ENCODE measurements at places on chromosomes 3 and 15.

GRCh38 chr3:128799653-128800052 lies 73.7 kb downstream of the RAB7A start:
- DNase-seq = no peak

GRCh38 chr15:92879949-92880725 lies 20.0 kb upstream of the CHD2 start:
- no peak for DNase-seq

- no peak for DNase-seq
These were observed 24.1 kb downstream of the SHC4 start for GRCh38 chr15:48939648-48940047.

GRCh38 chr3:119308355-119308754 lies 14.2 kb downstream of the ARHGAP31 start:
- DNase-seq = no peak

DNA sequence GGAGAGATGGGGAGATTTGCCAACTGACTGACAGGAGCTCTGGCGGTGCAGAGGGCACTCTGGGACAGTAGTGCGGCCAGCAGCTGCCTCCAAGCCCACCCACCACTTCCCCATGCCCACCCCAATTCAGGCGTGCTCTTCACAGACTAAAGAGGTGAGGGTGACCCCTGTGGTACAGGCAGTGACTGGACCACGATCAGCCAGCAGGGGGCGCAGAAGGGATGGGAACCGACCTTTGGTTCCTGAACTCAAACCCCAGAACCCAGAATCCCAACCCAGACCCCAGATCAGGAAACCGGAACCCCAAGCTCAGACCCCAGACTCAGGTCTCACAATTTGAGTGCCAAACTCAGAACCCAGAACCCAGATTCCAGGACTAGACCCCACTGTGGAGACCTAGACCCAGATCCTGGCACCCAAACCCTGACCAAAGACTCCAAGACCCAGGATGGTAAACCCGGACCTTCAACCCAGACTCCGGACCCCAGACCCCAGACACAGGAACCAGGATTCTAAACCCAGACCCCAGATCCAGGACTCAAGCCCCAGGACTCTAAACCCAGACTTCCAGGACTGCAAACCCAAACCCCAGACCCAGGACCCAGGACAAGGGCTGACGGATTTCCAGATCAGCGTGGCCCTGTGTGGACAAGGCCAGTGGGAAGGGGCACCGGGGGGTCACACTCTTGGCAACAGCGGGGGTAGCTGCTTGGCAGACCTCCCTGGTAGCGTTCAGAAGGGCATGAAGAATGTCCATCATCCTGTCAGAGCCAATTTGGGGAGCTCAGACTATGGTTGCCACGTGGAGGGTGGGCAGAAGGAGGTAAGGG lies 3.7 kb upstream of the MYL3 start:
- peak; percentile 39 for DNase-seq

GRCh38 chr3:112128843-112129727 lies 4.0 kb downstream of the GCSAM start:
- DNase-seq = no peak

GRCh38 chr3:190696777-190697501 lies 165.6 kb downstream of the GMNC start:
- no peak for DNase-seq

DNA sequence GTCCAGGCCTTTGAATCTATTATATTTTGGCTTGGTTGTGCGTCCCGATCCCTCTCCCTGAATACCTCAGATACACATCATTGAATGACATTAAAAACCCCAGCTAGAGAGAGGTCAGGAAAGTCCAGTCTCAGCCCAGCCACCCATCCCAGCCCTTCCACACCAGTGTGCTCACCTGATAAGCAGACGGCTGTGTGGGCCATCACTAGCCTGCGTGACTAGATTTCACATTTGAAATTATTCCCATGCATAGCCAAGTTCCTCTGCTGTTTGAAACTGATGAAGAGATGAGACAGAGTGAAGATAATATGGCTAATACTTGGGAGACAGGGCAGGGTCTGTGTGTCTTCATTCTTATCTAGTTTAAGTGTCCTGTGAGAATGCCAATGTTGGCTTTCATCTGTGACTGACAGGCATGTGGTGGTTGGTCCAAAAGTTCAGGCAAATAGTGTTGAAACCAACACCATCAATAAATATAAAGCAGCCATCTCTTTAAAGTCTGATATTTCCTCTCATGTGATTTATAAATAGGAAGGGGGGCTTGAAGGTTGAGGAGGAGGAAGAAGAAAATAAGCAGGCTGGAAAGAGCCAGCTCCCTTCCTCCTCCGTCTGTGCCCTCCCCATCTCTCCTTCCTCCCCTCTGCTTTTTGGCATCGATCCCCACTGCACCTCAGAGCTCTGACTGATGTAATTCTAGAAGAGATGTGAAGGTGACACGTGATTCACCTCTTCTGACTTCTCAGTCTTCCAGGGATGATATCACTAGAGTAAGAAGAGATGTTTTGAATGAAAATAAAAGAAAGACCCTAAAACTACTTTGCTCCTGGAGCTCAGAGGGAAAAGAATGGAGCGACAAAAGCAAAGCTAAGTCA lies 5.1 kb downstream of the FAM43A start:
- no peak for DNase-seq

DNA sequence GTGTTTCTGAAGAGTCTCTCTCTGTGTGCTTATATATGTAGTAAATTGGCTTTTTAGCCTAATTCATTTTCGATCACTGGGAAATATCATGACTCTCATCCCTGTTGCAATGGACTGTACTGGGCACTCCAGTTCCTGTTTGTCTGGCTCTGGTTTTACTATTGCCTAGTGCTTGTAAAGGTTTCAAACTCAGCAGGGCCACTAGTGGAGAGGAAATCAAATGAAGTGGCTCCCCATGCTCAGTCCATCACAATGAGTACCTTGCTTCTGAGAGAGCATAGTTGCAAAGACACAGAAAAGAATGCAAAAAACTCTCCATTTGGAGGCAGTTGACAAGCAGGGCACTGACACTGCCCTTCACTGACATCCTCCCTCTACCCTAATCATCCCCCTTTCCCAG lies 167.8 kb downstream of the TAFA4 start:
- DNase-seq = no peak

DNA sequence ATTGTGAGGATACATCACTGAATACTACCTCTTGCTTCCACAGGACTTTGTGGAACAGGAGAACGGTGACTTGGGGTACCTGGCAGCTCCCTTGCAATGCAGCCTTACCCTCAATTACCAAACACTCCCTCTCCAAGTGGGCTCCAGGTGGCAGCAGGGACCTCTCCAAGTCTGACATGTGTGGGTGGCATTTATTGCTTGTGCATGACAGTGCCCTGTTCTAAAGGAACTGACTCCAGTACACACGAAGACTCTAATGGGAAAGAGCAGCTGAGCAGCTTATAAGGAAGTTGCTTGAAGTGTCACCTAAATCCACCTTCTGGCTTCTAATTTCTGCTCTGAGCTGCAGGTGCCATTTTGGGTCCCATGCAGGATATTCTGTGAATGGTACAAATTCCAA lies 174.1 kb upstream of the SLCO3A1 start:
- no peak for DNase-seq

GRCh38 chr3:194466761-194467356 lies 19.9 kb downstream of the ATP13A3 start:
- no peak for DNase-seq

DNA sequence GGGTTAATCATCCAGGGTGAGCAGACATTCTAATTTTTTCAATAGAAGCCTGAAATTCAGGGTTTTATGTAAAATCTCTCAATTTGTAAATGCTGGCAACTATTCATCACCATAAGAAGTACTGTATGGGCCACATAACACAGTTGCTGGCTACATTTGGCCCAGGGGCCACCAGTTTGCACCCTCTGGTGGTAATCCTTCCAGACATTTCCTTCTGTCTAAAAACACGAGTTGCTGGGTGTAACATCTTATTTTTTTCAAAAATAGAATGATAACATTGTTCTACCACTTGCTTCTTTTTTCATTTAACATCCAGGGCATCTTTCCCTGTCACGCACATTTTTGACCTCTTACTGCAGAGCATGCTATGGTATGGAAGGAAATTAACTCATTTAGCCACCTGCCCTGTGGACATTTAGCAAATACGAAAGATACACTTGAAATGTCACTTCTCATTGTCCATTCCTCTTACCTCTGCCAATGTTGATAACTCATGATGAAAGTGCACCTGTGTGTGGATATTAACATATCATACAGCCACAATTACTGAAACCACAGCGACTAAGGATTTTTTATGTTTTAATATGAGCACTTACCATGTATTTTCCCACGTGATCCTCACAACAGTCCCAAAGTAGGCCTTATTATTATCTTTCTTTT lies 117.5 kb upstream of the ARHGEF3 start:
- no peak for DNase-seq

DNA sequence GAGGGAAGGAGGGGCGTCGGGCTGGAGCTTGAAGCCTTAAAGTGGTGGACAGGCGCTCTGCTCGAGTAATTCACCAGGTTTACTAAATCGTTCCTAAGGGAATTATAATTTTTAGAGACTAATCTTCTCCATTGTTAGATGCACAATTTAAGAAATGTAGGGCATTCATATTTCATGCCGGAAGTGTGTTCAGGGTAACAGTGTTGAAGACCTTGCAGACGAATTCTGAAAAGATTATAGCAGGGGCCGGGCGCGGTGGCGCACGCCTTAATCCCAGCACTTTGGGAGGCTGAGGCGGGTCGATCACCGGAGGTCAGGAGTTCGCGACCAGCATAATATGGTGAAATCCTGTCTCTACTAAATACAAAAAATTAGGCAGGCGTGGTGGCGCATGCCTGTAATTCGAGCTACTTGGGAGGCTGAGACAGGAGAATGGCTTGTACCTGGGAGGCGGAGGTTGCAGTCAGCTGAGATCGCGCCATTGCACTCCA lies 365 bp upstream of the GTF2A2 start:
- DNase-seq = peak; percentile 12

GRCh38 chr3:10982782-10983181 lies 9.8 kb upstream of the SLC6A1 start:
- no peak for DNase-seq

GRCh38 chr15:40325700-40326099 lies 2.2 kb downstream of the INAFM2 start:
- DNase-seq = no peak

GRCh38 chr15:59738676-59739075 lies 49.6 kb upstream of the BNIP2 start:
- DNase-seq = no peak

DNA sequence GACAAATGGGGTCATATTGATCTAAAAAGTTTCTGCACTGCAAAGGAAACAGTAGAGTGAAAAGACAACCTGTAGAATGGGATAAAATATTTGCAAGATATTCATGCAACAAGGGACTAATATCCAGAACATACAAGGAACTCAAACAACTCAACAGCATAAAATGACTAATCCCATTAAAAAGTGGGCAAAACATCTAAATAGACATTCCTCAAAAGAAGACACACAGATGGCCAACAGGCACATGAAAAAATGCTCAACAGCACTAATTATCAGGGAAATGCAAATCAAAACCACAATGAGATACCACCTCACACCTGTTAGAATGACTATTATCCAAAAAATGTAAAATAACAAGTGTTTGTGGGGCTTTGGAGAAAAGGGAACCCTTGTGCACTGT lies 8.8 kb downstream of the SLC12A8 start:
- DNase-seq = no peak

DNA sequence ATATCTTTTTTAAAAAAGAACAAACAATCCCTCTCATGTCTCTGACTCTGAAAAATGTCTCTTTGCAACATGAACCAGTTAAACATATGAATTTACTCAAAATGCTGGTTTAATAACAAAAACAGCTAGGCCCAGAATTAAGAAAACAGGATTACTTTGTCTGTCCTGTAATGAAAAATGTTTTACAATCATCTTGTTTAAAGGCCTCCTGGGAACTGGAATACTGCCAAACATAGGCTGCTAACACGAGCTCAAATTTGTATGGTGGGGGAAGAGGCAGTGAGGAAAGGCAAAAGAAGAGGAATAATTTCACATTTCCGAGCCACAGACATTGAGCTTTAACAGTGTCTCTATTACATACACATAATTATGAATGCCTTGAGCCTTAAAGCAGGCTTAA lies 61.7 kb upstream of the PPIB start:
- no peak for DNase-seq

DNA sequence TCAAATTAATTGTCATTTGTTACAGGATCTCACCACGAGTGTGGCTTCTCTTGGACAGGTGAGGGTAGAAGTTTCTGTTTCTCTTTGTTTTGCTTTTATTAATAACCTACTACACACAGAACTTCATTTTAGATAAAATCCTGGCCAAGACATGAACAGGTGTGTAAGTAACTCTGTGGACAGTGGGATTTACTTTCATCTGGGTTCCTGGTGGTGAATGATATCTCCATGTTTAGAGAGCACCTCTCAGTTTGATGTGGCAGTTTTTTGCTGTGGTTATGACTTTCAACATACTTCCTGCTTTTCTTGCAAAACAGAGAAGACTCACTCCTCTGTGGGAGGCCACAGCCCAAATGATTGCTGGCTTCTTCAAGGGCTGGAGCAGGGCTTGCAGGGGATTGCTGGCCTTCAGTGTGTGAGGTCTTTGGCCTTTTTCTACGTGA lies 71.1 kb upstream of the XCR1 start:
- DNase-seq = no peak

DNA sequence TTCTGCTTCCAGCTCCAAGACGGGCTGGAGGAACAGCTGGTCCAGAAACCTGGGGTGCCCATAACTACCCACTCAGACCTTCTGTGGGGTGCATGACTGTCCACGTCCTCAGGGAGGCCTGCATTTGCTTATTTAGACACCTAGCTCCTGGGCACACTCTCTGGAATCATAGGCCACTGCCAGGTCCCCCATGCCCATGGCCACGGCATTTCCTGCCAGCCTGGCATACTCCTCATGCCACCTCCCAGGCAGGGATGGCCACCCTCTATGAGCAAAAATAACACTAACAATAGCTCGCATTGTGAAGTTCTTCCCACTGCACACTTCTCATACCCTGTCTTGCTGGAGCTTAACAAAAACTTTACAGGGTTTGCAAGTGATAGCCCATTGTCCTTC lies 166.9 kb upstream of the TPM1 start:
- DNase-seq = no peak

DNA sequence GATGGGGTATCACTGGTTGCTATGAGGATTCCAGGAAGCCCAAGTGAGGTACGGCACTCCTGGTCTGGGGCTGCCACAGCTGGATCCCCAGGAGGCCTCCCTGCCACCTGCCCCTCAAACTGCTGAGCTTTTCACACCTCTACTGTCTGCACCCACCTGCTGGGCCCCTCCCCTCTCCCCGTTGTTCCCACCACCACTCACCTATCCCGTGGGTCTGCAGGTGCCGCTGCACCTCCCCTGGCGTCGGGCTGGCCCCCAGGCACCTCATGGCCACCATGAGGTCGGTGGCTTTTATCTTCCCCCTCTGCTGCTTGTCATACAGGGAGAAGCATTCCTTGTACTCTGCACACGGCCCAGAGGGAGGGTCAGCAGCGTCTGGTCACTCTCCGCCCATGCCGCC lies 5.8 kb downstream of the CALML4 start:
- no peak for DNase-seq

GRCh38 chr3:23253214-23253613 lies 50.1 kb downstream of the UBE2E2 start:
- DNase-seq = no peak

DNA sequence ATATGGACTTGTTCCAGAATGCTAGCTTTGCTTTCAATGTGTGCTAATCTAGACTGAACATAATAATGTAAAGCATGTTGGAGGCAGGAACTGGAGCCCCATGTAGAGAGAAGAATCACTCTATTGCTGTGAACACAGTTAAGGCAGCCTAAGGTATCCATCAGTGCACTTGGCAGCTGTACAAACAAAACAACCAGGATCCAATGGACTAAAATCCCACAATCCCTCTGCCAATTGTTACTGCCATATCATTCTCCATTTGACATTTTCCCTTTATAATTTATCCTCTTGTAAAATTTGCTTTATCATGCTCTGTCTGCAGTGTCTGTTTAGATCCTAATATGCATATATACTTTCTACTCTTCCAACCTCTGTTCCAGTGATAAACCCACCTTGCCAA lies 756.8 kb upstream of the LMCD1 start:
- no peak for DNase-seq

Measured in nucleus accumbens (tissue), 56 donors.